ENCODE measurements at places on chromosomes 2 and 18.

GRCh38 chr2:25341011-25341727 lies 556 bp downstream of the DNMT3A start:
- DNase-seq: no peak

GRCh38 chr18:21327101-21327500 lies 85.1 kb downstream of the GREB1L start:
- DNase-seq: no peak

DNA sequence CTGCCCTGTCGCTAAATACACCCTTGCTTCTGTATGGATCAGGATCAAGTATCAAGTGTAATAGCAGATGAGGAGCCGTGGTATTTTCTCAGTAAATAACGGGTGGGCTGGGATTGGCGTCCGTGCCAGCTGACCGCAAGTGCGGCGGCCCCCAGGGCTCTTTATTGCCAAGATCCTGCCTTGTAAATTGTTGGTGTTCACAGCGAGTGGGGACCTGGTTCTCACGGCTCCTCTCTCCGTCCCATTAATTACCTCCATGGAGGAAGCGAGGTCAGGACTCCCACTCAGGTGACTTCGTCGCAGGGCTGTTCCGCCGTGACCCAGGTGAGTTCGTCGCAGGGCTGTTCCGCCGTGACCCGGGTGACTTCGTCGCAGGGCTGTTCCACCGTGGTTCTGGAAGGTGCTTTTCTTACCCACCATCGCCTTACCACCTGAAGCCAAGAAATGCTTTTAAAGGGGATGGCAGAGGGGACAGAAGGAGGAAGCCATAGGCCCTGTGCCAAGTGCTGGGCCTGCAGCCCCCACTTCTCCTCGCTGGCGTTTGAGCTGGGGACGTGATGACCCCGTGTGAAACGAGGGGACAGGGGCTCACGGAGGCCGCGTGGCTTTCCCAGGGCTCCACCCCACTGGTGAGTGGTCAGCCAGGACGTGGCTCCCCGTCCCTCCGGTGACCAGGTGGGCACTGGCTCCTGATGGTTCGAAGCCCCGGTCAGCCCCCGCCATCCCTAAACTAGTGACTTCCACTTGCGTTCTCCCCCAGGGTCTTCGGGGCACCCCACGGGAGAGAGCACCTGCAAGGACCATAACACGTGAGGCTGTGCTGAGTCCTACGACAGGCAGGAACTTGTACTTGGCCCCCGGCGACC lies 118.4 kb downstream of the TWIST2 start:
- no peak for DNase-seq

- DNase-seq: no peak
Observed at GRCh38 chr2:160657196-160657595, 163.6 kb upstream of the RBMS1 start.

- no peak for DNase-seq
Observed at GRCh38 chr2:219650426-219651248, 23.2 kb downstream of the SLC4A3 start.

- DNase-seq: no peak
Observed at GRCh38 chr2:223688094-223688835, 86.1 kb upstream of the SCG2 start.

GRCh38 chr18:25798046-25798445 lies 292.4 kb downstream of the SS18 start:
- DNase-seq: no peak

DNA sequence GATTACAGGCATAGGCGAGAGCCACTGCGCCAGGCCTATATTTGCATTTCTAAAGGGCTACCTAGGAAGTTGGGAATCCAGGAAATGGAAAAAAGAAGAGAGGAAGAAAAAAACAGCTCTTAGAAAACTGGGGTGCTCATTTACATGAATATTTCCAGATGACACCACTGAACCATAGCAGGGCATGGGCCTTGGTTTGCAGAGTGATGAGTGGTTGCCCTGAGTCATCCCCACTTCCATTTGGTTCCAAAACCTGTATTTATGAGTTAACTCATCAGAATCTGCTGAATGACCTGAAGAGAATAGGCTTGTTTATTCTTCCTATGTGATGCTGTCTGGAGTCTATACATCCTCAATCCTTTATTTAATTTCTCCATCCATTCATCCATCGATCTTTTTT lies 36.2 kb downstream of the EHD3 start:
- peak; percentile 78 for DNase-seq

GRCh38 chr2:23645230-23645808 lies 260.3 kb downstream of the KLHL29 start:
- DNase-seq: no peak

GRCh38 chr2:171551836-171552235 lies 29.6 kb downstream of the CYBRD1 start:
- DNase-seq: no peak

GRCh38 chr2:47048801-47049480 lies 106.2 kb downstream of the STPG4 start:
- DNase-seq: no peak

GRCh38 chr2:174771631-174772471 lies 7.6 kb upstream of the CHRNA1 start:
- DNase-seq: peak; percentile 89

GRCh38 chr2:98577313-98577712 lies 31.0 kb downstream of the COA5 start:
- DNase-seq: no peak

DNA sequence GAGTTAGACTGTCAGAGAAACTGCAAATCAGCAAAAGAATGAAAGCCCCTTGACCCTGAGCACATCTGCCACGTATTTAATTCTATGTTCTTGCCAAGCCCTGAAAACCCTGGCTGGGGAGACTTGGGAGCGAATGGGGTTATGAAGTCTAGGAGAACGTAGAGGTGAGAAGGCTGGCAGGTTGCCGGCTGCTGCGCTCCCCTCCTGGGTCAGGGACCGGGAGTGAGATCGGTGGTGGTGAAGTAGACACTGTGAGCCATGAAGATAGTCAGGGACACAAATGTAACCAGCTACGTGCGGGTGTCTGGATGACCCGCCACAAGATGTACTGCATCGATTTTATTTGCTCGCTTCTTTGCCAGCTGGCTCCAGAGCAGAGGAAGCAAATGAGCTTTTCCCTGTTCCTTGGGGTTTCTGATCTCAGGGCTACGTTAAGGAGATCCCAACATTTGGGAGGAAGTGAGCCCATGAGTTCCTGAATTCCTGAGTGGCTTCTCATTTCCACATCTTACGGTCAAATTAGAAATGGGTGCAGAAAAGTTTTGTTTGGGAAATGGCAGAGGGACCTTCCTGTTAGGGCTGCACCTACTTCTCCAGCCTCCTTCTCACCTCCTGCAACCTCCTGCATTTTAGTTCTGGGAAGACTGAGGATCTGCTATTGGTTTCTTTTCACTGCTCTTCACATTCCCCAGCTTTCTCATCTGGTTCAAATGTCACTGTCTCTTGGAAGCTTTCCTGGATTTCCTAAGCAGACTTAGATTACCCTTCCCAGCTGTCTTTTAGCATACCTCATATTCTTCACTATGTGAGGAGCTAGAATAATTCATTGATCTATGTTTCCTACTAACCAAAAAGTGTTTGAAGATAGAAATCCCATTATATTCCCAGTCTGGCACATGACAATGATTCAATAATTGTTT lies 360.6 kb downstream of the ZNF521 start:
- DNase-seq: no peak

- DNase-seq: peak; percentile 15
Observed at GRCh38 chr2:101704816-101705578, 7.5 kb downstream of the MAP4K4 start.

DNA sequence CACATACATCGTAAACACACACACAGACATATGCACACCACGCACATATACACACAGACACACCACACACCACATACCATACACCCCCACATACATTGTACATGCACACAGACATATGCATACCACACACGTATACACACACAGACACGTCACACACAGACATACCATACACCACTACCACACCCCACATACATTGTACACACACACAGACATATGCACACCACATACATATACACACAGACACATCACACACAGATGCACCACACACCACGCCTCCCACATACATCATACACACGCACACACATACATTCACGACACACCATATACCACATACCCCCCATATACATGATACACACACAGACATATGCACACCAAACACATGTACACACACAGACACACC lies 58.4 kb downstream of the KIF5C start:
- DNase-seq: no peak

GRCh38 chr2:72115110-72116080 lies 32.3 kb downstream of the CYP26B1 start:
- DNase-seq: peak; percentile 96

- no peak for DNase-seq
Observed at GRCh38 chr2:237383991-237384671, 29.8 kb downstream of the COL6A3 start.

DNA sequence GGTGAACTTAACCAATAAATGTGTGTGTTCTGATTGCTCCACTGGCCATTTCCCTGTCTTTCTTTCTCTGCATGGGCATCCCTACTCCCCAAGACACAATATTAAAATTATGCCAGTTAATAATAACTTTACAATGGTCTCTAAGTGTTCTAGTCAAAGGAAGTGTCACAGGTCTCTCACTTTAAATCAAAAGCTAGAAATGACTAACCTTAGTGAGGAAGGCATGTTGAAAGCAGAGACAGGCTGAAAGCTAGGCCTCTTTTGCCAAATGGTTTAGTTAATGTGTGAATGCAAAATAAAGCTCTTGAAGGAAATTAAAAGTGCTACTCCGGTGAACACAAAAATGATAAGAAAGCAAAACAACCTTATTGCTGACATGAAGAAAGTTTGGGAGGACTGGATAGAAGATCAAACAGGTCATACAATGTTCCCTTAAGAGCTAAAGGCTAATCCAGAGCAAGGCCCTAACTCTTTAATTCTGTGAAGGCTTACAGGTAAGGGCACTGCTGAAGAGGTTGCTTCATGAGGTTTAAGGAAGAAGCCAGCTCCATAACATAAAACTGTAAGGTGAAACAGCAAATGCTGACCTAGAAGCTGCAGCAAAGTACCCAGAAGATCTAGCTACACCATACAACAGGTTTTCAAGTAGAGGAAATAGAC lies 44.0 kb upstream of the ARHGAP15 start:
- DNase-seq: no peak

- DNase-seq: no peak
Observed at GRCh38 chr2:107591561-107592279, 235.0 kb upstream of the RGPD4 start.

DNA sequence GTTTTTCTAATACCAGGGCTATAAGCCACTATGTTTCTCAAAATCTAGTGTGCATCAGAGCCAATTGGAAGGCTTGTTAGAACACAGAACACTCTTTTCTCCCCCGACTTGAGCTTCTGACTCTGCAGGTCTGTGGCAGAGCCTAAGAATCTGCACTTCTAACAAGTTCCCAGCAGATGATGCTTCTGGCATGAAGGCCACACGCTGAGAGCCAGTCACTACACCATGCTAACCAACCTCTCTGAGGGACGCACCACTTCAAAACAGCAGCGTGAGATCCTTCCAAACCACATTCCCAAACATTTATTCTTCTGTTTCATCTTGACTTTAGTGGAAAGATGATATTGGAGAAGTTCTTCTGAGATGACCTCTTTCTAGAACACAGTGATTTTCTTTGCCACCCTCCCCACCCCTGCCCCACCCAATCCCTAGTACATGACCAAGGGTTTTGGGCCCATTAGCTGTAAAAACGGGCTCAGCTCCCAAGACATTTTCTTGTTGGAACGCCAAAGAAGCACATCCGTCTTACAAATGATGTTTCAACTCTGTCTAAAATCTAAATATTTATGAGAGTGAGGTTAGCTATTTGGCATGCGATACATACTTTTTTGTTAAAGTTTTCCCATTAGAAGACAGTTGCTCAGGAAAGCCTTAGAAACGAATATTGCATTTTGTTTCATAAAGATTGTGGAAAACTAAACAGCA lies 391.9 kb downstream of the TMEM182 start:
- no peak for DNase-seq

- no peak for DNase-seq
Observed at GRCh38 chr2:30177956-30178355, 31.1 kb downstream of the YPEL5 start.

DNA sequence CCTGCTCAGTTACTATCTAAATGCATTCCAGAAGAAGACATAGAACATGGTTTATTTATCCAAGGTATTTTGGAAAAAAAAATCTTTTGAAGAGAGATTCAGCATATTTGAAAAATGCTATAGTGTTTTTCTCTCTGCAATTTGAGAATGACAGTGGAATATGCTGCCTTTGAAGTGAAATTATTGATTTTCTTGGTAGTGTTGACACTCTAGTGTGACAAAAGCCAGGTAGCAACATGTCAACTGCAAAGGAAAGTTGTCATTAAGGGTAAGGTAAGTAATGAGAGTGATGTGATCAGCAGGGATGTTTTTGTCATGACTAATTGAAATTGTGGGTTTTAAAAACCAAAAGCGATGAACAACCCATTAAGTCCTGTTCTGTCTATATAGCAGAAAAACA lies 1387.1 kb upstream of the TMEFF2 start:
- DNase-seq: no peak

GRCh38 chr2:196987649-196988364 lies 61.3 kb upstream of the PGAP1 start:
- DNase-seq: peak; percentile 87

DNA sequence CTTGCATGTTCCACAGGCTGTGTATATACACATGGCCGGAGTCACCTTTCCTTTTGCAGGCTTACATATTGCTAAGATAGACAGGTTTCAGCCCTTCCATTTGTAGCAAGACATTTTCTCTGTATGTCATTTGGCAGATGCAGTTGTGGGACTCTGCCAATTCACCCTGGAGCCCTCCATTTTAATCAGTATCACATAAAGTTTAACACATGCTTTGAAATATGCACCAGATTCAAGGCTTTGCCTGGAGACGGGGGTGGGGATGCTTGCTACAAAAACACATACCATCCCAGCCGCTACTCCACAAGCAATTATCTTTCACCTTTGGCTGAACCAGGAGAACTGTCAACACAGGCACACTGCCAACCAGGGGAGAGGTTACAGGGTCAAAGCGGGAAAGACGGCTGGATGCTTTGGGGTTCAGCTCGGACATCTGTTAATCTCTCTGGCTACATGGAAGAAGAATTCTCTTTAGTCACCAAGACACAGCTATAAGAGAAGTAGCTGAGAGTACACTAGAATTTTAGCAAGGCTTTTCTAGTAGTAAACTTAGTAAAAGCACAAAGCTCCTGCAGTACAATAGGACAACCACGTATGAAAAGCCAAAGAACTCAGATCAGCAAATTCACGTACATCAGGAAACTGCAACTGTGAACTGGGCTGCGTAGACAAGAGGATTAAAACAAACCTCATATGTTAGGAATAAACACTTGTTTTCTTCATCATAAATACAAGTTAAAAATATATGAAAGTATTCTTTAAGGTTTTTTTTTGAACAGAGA lies 130.9 kb downstream of the EXOC6B start:
- peak; percentile 13 for DNase-seq

- DNase-seq: peak; percentile 77
Observed at GRCh38 chr2:37414470-37414949, 70.1 kb downstream of the QPCT start.

GRCh38 chr2:67895227-67895941 lies 167.4 kb downstream of the C1D start:
- no peak for DNase-seq

Data from AG08395 (cell line).